Panc1 (cell line): ENCODE measurements at places on chromosomes 11 and 22. TPM values are rescaled to one million over a fixed set of nuclear protein-coding genes. Genes with fewer than 3 reads are reported as not detected.

API5 gene
- 102 TPM for total RNA-seq

OR8G1 gene
- not detected for total RNA-seq

IL18 gene
- total RNA-seq, result 22.5 TPM

AMPD3 gene
- total RNA-seq, result 12.5 TPM

ATP6V1E1 gene
- total RNA-seq, result 136 TPM

TNNI2 gene
- 0.46 TPM for total RNA-seq

GRM5 gene
- total RNA-seq, result 0.03 TPM
